ENCODE measurements at places on chromosomes 5 and 9. TPM values are rescaled to one million over a fixed set of nuclear protein-coding genes. Genes with fewer than 3 reads are reported as not detected.

- no peak for DNase-seq
- no peaks in the 10 kb centered on the region for H3K4me1 ChIP-seq
- H3K4me3 ChIP-seq = no peak overlapping the region
- no peaks in the 10 kb centered on the region for H3K27me3 ChIP-seq
- H3K36me3 ChIP-seq = no peaks in the 10 kb centered on the region
Measured at GRCh38 chr5:178193251-178193809, 6.2 kb upstream of the GMCL2 start.

- no peaks in the 10 kb centered on the region for H3K36me3 ChIP-seq
- H3K4me3 ChIP-seq = no peak overlapping the region
- no peaks in the 10 kb centered on the region for H3K27me3 ChIP-seq
- no peaks in the 10 kb centered on the region for H3K4me1 ChIP-seq
- no peak overlapping the region for H3K27ac ChIP-seq
Measured at GRCh38 chr5:167565189-167565954, 726.1 kb upstream of the WWC1 start.

DNA sequence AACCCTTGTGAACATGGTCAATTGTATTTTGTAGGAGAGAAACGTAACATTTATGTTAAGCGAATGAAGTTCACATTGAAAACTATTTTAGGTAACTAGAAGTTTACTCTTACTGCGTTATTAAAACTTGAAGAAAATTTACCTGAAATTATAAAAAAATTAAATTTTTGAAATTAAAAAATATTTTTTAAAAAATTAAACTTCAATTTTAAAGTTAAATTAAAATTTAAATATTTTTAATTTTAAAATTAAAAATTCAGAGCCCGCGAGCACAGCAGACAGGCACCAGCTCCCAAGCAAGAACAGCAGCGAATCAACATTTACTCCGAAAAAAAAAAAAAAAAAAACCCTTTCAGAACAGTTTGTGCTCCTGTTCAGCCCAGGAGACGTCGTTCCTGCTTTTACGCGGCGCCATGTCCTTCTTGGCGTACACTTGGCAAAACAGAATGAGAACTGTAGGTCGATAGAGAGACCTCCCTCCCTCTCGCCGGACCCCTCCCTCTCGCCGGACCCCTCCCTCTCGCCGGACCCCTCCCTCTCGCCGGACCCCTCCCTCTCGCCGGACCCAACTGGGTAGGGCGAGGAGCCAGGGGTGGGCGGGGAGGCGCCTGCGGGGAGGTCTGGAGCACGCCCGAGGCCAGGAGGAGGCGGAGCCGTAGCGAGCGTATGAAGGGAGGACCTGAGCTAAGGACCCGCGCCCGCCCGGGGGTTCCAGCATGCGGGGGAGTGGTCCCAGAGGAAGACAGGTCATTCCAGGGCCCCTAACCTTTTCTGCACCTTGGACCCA, 235.8 kb downstream of the ROR2 start:
- H3K27me3 ChIP-seq = no peaks in the 10 kb centered on the region
- no peaks in the 10 kb centered on the region for H3K4me1 ChIP-seq
- H3K36me3 ChIP-seq = no peaks in the 10 kb centered on the region
- peak overlapping the region; percentile 74 for H3K27ac ChIP-seq
- peak overlapping the region; percentile 42 for H3K4me3 ChIP-seq
- peak; percentile 93 for DNase-seq

DNA sequence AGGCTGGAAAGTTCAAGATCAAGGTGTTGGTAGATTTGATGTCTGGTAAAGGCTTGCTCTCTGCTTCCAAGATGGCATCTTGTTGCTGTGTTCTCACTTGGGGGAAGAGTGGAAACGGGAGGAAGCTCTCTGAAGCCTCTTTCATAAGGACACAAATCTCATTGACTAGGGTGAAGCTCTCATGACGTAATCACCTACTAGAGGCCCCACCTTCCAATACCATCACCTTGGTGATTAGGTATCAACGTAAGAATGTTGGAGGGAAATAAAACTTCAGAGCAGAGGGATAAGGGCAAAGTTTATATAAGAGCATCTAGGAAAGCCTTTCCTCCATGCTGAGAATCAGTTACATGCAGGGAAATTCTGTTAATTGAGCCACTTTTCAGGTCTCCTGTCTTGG, 15.4 kb upstream of the KLF9 start:
- no peak for DNase-seq
- no peaks in the 10 kb centered on the region for H3K36me3 ChIP-seq
- no peak overlapping the region for H3K4me3 ChIP-seq

GRCh38 chr5:113581388-113581787, 67.9 kb downstream of the YTHDC2 start:
- H3K27ac ChIP-seq = no peak overlapping the region
- peaks cover 5% of the 10 kb centered on the region for H3K36me3 ChIP-seq
- H3K27me3 ChIP-seq = no peaks in the 10 kb centered on the region
- DNase-seq = no peak
- no peaks in the 10 kb centered on the region for H3K4me1 ChIP-seq

GRCh38 chr5:34803974-34804732, 34.8 kb upstream of the TTC23L start:
- H3K4me3 ChIP-seq = no peak overlapping the region
- no peaks in the 10 kb centered on the region for H3K27me3 ChIP-seq
- no peaks in the 10 kb centered on the region for H3K4me1 ChIP-seq
- H3K27ac ChIP-seq = no peak overlapping the region
- H3K36me3 ChIP-seq = peaks cover 28% of the 10 kb centered on the region

DNA sequence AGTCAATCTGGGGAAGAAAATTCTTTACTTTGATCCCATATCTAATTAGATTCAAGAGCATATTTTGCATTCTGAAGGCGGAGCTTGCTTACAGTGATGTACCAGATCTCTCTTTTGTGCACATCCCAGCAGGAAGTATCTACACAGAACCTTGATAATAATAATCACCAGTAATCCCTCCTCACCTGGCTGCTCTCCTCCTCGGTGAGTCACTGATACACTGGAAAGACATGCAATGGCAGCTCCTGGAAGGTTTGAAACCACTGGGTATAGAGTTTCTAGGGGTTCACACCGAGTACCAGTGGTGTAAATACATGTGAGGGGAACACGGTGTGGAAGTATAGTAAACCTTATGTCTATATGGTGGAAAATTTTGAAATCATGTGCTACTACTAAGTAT, 205.5 kb upstream of the TARS1 start:
- H3K27me3 ChIP-seq = no peaks in the 10 kb centered on the region
- H3K36me3 ChIP-seq = no peaks in the 10 kb centered on the region
- no peak overlapping the region for H3K27ac ChIP-seq
- H3K4me3 ChIP-seq = no peak overlapping the region

The RASGRF2 gene
- polyA plus RNA-seq = under 0.01 TPM

The TTC16 gene
- not detected for polyA plus RNA-seq

The IGIP gene
- polyA plus RNA-seq = 3.5 TPM

The GPR151 gene
- not detected for polyA plus RNA-seq
